EL (cell line): ENCODE measurements at places on chromosomes 12 and 14.
A peak's percentile ranks its signal among the peaks of the same experiment; 100 is the strongest.

DNA sequence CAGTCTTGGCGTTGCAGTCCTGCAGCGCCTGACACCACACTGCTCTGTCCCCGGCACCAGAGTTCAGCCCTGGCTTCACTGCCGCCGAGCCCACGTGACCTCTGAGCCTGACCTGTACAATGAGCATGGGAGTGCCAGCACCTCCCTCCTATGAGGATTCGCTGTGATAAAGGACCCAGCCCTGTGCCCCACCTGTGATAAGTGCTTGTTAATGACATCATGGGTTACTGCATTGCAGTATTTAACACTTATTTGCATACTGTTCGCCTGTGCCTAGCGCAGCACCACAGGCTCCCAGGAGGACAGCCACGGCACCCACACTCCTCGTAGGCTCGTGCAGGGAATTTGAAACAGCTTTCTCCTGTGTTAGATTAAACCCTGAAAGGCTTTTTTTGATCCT is 118.2 kb upstream of the GSC start:
- DNase-seq, result no peak

- DNase-seq, result peak; percentile 51
These were observed 24.2 kb upstream of the MMP17 start for GRCh38 chr12:131803961-131804521.

DNA sequence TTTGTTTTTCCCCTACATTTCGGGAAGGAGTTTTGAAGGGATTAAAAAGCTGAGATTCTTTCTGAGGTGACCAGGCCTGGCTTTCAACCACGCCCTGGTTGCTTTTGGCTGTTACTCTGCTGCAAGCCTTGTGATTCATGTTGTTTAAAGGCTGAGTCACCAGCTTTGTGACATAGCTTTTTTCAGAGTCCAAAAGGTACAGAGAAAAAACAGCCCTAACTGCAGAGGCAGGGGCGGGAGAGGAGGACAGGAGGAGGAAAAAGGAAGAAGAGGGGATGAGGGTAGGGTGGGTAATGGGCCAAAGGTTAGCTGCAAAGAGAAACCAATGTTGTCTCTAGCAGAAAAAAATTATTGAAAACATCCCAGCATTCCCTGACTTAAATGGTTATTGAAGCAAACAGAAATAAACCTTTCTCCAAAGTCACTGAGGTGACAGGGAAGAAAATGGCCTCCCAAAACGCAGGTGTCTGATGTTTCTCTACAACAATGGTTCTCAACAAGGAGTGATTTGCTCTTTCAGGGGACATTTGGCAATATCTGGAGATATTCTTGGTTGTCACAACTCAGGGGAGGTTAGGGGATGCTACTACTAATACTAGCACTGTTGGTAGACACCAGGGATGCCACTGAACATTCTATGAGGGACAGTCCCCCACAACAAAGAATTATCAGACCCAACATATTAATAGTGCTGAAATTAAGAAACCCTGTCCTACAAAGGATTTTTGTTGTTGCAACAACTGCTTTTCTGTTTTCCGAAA is 2.1 kb upstream of the UBC start:
- DNase-seq, result peak; percentile 89

DNA sequence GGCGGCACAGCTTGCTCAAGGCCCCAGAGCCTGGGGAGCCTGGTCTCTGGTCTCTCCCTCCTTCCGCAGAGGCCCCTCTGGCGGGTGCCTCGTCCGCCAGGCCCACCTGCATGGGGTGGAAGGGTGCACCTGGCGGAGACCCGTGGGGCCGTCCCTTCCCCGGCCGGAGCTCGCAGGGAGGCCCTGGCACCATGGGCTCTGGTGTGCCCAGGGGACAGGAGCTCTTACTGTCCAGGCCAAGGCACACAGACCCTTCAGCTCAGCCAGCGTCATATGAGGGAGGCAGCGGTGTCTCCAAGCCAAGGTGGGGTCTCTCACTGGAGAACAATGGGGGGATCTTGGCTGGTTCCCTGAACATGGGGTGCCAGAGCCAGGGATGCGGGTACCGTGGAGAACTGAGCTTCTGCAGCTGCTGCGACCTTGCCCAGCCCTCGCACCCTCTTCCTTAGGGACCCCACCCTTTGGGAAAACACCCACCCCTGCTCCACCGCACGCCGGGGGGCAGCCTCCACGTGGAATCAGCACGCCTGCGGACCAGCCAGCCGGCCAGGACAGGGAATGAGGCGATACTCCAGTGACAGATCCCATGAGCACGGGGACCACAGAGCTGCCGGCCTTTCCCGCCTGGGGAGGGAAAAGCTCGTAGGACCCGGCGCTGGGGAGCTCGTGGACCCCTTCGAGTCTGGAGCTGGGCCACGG is 25.7 kb upstream of the GALNT9 start:
- DNase-seq, result no peak

DNA sequence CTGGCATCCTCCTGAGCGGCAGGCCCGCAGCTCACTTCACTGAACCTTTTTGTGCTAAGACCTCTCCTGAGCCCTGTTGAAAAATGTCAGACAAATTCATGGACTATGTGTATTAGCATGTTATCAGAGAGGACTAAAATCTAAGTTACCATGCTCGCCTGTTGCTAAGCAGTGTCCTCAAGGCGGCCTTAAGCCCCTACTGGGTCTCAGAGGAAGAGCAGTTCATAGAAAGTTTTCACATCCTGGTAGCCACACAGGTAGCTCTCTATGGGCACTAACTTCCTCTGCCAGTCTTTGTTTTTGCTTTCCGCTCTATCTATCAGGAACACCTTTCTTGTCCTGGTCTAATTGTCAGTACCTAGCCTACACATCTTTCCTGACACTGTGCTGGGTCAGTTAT is 306.6 kb upstream of the MIS18BP1 start:
- no peak for DNase-seq

DNA sequence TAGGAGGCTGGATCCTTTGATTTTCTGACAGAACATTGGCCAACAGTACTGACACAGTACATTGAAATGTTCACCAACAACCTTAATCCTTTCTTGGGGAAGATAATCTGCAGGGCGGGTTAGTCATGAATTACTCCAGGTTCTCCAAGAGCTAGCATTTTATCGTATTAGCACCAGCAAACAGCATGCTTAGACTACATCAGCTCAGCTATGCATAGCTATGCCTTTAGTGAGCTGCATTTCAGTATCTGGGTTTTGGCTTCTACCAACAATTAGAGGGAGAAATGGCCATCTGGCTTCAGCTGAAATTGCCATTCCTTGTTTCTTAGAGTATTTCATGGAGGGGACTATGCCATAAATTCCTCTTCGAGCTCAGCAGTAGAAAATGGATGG is 33.8 kb downstream of the SAMD4A start:
- DNase-seq, result peak; percentile 74

GRCh38 chr12:3164454-3165077 is 87.4 kb downstream of the TSPAN9 start:
- DNase-seq, result no peak

DNA sequence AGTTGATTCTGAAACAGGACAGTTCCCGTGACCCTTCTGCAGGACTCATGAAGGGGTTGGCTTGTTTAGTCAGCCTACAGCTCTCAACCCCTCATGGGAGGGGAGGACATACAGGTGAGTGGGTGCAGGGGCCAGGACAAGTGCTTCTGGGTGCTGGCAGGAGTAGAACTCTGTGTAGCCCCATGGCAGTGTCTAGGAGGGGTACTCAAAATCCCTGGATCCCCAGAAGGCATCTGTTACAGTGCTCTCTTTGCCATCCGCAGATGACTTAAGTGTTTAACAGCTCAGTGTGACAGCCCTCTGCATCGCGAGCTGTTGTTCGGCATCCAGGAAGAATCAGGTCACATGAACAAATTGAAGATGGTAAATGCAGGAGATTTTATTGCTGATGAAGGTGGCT is 91.0 kb downstream of the PIK3C2G start:
- no peak for DNase-seq

- no peak for DNase-seq
These were observed 84.1 kb upstream of the TRAF3 start for GRCh38 chr14:102693006-102693755.

DNA sequence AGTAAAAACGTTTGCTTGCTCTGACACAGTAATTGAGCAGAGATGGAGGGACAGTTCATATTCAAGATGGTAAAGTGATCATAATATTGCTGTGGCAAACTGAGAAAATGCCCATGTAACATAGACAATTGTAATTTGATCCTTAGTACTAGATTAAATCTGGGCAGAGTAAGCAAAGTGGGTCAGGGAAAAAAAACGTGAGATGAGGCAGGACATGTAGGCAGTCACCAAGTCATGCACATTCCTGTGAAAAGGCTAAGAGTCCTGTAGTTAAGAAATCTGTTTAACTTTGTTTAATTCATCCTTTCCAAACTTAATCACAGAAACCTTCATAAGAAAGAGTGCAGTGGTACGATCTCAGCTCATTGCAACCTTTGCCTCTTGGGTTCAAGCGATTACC is 16.1 kb downstream of the BTBD7 start:
- DNase-seq, result no peak

DNA sequence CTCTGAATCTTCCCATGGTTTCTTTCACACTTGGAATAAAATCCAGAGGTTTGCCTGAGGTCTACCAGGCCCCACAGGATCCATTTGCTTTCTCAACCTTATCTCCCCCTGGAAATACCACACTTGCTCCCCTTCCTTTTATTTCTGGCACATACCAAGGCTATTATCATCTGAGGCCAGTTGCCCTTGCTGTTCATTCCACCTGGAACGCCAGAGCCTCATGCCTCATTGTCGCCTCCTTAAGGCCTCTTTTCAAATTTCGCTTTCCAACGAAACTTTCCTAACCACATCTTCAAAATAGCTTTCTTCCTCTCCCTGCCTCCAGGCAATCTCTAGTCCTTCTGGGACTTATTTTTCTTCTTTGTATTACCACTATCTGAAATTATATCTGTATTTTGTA is 11.2 kb upstream of the LRIG3 start:
- DNase-seq, result no peak

DNA sequence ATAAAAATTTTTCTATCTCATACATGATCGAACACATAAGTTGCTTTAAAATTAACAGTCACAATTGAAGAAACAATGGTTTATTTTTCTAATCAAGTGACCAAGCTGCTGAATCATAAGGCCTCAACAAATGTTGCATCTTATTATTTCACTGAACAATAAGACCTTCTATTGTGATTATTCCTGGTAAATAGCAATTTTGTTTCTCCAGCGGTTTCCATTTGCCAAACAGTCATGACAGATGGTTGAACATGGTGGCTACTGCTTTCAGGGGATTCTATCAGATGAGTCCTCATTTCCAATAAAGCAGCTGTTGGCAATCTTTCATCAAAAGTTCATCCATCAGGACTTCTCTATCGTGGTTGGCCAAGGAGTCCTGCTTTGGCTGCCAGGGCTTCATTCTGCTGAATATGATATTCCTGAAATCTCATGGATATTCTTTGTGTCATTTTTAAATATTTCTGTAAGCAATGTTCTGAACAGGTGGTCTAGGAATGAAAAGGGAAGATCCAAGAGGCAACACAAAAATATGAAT is 13.0 kb downstream of the TOMM20L start:
- DNase-seq, result no peak

DNA sequence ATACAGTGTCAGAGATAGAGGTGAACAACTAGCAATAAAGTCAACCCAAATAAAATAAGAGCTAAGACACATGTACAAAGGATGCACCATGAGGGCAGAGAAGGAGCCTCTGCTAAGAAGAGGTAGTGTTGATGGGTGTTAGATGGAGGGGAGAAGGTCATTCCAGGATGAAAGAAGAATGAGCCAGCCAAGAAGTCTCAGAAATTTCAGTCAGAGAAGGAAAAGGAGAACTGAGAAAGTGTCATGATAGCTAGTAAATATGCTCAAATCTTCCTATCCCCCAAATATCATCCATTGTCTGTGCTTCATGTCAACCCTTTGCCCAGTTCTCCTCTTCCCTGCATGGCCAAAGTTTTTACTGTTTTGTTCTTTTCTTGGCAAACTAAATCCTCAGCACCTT is 225.2 kb upstream of the BTG1 start:
- DNase-seq, result no peak

DNA sequence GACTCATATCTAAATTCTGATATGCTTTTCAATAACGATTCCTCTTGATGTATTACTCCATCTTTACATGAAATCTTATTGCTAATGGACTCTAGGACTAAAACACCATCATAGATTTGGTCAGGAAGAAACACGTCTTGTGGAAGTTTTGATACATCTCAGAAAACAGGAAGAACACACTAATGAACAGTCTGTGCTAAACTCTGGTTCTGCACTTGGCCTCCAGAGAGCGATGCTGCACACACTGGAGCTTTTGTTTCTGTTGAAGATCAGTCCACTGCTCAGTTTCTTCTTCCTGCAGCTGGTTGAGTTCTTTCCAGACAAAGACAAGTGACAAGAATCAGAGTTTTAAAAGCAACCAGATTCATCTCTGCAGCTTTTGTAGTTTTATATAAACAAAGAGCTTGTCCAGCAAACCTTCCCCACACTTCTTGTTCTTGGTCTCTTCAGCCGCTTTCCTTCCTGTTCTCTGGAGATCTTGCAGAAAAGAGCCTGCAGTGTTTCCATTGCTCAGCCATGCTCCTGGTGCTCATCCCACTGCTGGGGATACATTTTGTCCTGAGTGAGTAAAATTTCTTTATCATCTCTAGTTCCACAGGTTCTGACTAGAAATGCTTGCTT is 229.1 kb upstream of the OR4E1 start:
- no peak for DNase-seq

GRCh38 chr14:94027566-94028449 is 1.7 kb downstream of the OTUB2 start:
- no peak for DNase-seq

DNA sequence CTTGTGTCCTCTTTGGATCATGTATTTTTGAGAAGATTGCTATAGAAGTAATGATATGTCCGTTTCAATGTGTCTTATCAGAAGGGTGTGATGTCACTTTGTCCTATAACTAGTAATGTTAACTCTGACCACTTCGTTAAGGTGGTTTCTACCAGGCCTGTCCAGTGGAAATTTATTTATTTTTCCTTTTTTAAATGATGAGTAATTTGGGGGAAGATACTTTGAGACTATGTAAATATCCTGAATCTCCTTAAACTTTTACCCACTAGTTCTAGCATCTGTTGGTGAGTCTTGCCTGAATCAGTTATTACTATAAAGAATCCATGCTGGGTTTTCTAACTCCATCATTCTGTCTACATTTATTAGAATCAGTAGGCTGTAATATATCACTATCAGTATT is 15.3 kb downstream of the EP400 start:
- DNase-seq, result peak; percentile 36

- DNase-seq, result no peak
These were observed 421 bp upstream of the ACADS start for GRCh38 chr12:120725151-120725658.
